ENCODE measurements at places on chromosomes 6 and 20.

DNA sequence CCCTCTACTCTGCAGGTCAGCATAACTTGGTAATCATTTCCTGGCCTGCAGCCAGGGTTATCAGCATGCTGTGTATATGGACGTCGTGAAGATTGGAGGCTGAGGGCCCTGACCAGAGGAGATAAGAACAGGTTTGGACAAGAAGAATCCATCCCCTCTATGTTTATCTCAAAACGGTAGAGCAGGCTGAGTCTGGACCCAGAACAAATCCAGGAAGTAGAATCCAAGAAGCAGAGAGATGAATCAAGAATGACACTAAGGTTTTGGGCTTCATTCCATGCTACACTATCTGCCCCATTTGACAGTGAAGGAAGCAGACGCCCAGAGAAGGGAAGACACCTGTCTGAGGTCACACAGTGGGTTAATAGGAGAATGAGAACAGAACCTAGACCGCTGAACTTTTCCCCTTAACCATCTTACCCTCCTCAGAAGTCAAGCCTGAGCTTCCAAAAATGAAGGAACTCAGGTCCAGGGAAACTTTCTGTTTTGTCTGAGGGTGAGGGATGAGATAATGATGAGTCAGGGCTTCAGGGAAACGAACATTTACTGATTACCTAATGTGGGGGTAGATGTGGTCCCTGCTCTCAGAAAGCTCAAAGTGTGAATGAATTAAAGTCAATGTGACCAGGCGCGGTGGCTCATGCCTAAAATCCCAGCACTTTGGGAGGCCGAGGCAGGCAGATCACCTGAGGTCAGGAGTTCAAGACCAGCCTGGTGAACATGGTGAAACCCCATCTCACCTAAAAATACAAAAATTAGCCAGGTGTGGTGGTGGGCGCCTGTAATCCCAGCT, 9.4 kb upstream of the COMMD7 start:
- peak; percentile 84 for DNase-seq

DNA sequence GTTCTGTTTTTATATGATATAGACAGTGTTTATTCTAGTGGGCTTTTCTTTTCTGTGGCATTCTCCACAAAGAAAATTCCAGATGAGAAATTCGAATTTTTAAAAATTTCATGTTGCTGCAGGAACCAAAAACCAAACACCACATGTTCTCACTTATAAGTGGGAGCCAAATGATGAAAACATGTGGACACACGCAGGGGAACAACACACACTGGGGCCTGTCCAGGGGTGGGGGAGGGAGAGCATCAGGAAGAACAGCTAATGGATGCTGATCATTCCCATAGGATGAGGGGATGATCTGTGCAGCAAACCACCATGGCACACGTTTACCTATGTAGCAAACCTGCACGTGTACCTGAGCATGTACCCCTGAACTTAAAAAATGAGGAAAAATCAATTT, 499.0 kb upstream of the SLC35B3 start:
- DNase-seq: no peak

DNA sequence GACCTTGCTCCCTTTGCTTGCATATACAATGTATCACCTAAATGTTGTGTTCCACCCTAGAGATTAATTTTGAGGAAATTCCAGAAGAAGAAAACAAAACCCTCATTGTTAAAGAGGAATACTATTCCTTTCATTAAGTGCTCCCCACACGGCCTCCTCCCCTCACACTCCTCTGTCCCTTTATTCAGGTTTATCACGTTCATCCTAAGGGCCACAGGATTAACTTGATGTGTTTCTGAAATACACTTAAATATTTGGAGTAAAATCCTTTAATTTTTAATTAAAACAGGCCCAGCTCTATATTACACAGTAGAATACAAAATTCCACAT, 89.4 kb upstream of the MRPS10 start:
- no peak for DNase-seq

DNA sequence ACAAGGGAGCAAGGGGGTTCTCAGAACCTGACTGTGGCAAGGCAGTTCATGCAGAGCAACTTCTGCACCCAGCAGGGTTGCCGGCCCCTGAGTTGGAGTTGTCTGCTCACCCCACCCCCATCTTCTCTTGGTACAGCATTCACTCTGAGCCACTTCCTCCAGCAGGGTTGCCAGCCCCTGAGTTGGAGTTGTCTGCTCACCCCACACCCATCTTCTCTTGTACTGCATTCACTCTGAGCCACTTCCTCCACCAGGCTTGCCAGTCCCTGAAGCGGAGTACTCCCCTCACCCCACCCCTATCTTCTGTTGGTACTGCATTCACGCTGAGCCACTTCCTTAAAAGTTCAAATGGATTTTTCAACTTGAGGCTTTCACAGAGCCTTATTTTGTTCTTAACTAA, 79.7 kb upstream of the SYNDIG1 start:
- DNase-seq: no peak

GRCh38 chr6:92723390-92723931, 695.9 kb downstream of the EPHA7 start:
- DNase-seq: no peak

DNA sequence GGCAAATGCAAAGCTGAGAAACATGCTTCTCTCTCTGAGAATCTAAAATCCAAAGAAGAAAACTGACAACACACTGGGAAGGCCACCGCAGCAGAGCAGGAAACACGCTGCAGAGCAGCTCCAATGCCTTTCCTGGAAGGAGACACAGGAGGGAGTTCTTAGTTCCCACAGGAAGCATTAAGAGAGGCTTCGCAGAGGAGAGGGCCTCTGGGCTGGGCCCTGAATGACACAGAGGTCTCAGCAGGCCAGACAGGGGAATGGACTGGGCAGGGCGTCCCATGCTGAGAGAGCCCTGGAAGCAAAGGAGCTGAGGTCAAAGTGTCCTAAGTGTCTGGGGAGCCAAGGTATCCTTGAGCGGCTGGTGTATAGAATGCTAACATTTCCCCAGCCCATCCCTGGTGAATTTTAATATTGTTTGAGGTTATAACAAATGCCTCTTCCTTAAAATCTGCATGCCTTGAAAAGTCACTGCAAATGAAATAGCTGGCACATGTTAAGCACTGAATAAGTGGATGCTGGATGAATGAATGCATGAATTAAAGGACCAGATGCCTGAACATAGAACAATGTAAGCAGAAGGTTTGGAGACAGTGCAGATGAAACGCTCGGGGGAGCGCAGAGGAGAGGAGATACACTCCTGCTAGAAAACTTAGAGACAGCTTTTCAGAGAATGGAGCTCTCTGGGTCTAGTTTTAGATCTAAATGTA, 110.0 kb upstream of the SYNDIG1 start:
- DNase-seq: no peak

DNA sequence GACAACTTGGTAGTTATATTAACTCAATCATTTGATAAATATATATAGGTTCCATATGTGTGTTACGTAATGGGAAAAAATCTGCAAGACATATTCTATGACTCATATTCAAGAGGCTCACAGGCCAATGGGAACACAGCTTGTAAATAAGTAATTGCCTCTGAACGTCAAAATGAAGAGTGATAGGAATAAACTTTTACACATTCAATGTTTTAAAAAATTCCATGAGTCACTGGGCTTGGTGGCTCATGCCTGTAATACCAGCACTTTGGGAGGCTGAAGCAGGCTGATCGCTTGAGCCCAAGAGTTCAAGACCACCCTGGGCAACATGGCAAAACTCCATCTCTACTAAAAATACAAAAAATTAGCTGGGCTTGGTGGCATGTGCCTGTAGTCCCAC, 209.4 kb upstream of the MCHR2 start:
- DNase-seq: peak; percentile 99

GRCh38 chr6:37020381-37020780, 14.9 kb downstream of the FGD2 start:
- DNase-seq: no peak

DNA sequence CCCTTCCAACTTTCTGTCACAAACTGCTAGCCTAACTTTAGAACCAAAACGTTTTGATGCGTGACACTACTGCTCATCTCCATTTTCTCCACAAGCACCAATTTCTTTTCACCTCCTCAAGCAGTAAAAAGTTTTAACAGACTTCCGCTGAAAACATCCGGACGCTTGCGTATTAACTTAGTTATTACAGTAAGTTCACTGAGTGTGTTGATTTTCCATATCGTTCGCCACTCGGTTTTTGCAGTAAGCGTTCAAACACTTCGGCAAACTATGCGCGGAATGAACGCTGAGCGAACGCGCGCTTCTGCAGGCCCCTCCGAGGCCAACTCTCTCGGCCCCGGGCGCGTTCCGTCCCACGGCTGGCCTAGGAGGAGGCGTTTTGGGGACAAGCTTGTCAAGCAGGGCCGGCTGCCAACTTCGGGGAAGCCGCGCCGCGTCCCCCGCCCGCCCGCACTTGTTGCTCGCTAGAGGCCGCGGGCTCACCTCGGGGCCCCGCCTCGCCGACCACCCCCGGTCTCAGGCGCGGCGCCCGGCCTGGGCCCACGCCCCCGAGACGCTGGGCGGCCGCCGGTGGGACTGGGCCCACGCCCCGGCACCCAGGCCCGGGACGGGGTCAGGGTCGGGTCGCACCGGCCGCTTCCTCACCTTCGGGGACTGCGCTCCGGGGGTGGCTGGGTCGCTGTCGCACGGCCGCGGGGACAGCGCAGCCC, 945 bp downstream of the PHF10 start:
- peak; percentile 64 for DNase-seq

GRCh38 chr6:55101157-55101556, 73.2 kb upstream of the HCRTR2 start:
- no peak for DNase-seq

DNA sequence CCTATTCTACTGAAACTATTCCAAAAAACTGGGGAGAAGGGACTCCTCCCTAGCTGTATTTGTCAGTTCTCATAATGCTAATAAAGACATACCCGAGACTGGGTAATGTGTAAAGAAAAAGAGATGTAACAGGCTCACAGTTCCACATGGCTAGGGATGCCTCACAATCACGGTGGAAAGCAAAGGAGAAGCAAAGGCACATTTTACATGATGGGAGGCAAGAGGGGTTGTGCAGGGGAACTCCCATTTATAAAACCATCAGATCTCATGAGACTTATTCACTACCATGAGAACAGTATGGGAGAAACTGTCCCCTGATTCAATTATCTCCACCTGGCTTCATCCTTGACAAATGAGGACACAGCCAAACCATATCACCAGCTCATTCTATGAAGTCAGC, 111.2 kb upstream of the RIPOR2 start:
- no peak for DNase-seq

DNA sequence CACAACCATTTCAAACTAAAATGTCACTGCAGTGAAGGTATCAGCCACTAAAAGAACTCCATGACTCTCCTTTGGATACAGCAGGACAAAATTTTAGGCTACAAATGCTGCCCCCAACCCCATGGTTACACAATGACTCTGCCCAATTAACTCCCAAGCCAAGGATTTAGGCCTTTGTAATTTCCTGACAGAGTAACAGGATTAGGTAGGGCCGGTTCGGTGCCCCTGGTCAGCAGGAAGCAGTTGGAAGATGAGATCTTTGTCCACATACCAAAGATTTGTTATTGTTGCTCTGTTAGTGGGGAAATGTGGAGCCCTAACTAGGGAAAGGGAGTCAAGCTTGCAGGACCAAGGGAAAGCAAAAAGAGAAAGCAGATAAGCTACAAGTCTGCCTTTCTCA, 26.7 kb upstream of the RIPK1 start:
- DNase-seq: no peak

GRCh38 chr20:14711652-14712051, 374.2 kb upstream of the FLRT3 start:
- no peak for DNase-seq

GRCh38 chr20:6362245-6362644, 239.4 kb upstream of the FERMT1 start:
- DNase-seq: no peak

GRCh38 chr20:14295238-14295637, 42.2 kb downstream of the FLRT3 start:
- no peak for DNase-seq

GRCh38 chr6:15401769-15402250, 155.9 kb downstream of the JARID2 start:
- DNase-seq: no peak

- DNase-seq: peak; percentile 95
Measured at GRCh38 chr6:149922642-149923326, at the start of gene RAET1G. Gene RAET1G (minus strand): TSS chr6:149923121. CDS start chr6:149923010, 111 bp downstream.

DNA sequence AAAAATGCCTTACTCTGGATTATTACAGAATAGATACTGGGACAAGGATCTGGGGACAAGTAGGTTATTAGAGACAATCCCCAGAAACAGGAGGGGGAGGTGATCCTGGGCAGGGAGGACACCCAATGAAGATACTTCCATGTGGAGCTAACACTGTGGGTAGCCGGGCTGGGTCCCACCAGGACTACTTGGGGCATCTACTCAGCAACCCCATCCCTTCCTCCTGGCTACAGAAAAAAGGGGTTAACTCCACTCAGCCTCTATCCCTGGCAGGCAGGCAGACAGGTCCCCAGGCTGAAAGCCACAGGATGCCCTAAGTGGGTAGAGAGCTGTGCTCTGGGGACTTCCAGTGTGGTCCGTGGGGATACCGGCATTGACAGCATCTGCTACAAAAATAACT, 68.0 kb upstream of the NXT1 start:
- DNase-seq: no peak

DNA sequence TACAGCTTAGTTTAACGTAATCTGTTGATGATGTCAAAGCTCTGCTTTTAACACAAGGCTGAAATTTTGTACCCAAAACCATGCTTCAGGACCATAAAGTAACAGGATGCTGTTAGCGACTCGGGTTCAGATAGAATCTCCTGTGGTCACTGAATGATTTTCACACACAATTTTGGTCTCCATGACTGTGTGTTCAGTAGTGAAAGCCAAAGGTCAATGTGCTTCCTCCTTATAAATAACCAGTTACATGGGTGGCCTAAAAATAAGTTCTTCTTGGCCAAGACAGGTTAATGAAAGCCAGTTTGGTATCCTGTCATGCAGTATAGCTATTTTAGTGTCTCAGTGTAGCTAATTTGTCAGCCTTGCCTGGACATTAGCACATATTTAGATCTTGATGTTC, 19.1 kb upstream of the LOC128125822 start:
- DNase-seq: no peak

DNA sequence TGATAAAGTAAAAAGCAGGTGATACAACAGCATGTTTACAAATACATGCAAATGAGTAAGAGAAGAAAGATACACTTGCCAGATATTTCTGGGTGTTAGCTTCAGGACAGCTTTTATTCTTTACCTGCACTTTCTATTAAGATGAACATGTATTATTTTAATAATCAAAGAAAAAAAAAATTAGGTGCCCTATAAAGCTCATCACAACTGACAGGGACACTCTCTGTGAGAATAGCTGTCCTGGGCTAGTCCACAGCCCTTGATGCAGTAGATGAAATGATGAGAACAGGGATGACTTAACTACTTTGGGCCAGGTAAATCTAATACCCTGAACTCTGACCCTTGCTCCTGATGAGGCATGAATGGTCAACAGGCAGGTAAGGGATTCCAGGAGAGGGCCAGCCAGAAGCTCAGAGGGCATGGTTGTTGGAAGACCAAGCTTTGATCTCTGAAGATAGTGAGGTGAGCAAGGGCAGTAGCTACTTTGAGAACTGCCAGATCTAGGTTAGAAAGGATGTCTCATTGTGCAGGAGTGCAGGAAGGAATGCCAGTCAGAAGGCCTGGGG, 15.6 kb downstream of the NSFL1C start:
- DNase-seq: peak; percentile 30

GRCh38 chr6:341914-342831, 49.4 kb upstream of the IRF4 start:
- DNase-seq: no peak

All from ELR (cell line).